Activated CD8-positive, alpha-beta memory T cell treated with anti-CD3 and anti-CD28 coated beads, Interleukin-2, amount 50 U/mL, for 4 hours (primary cell): ENCODE measurements at places on chromosomes 5 and 9.

DNA sequence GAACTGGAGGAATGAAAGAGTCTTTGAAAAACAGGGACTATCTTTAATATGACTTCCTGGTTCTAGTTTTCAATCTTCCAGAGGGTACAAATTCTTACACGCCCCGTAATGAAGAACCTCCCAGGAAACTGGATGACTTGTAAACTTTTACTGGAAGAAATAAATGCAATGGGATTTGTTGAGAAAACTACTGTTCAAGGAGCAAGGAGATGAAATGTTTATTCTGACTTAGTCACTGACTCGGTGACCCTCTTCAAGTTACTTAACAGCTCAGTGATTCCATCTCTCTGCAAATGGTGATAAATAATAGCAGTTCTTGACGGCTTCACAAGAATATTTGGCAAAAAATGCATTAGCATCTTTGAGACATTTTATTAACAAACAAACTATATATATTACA lies 858.6 kb downstream of the PTPRD start:
- no peak for DNase-seq

DNA sequence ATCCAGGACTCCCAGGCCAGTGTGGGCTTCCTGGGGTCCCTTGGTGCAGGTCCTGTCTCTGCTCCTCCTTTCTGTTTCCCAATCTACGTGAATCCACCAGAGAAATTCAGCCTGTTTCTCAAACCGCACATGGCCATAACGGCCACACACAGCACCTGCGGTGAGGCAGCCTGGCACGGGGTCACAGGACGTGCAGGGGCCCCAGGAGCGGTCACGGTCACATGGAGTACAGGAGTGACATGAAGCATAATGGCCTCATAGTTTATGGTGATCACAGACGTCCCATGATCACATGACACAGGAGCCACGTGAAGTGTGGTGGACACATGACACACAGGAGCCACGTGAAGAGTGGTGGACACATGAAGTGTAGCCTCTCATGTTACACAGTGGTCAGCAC lies 248.5 kb upstream of the IRX4 start:
- no peak for DNase-seq

- DNase-seq: no peak
Observed at GRCh38 chr5:160011471-160011870, 2.5 kb downstream of the TTC1 start.

GRCh38 chr5:168734620-168735300 lies 155.6 kb upstream of the PANK3 start:
- DNase-seq: no peak

GRCh38 chr9:20749496-20750198 lies 65.6 kb downstream of the FOCAD start:
- DNase-seq: no peak

DNA sequence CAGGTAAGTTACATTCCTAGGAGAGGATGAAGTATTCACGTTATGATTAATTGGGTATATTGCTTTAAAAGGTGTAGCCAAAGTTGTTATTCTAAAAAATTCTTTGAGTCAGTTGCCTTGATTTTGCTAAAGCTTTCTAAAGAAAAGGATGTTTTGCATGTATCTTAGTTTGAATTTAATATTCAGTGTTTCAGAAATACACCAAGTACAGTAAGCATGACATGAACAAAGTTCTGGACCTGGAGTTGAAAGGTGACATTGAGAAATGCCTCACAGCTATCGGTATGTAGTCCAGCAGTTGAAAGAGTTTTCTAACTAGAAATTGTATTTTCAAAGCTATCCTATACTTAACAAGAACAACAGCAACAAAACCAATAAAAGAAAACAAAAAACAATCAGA lies 14.2 kb downstream of the ANXA1 start:
- no peak for DNase-seq

DNA sequence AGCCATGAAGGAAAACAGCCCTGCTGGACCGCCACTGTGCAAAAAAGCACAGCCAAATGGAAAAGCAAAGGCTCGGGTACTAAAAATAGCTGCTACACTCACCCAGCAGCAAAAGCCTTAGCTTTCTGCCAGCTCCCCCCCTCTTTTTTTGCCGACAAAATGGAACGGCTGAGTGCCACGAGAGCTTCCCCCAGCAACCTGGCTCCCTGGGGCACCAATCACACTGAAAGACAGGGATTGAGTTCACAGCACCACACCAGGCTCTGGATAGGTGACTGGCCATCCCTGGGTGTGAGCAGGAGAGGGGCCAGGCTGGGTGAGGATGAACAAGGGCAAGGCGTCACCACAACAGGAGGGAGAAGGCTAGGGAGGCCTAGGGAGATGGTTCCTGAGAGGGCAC lies 66.7 kb downstream of the SIL1 start:
- DNase-seq: no peak

GRCh38 chr9:11946531-11946930 lies 746.7 kb upstream of the TYRP1 start:
- DNase-seq: no peak

GRCh38 chr5:149988126-149988525 lies 12.3 kb downstream of the TIGD6 start:
- DNase-seq: no peak

GRCh38 chr9:110282739-110283081 lies 26.4 kb upstream of the TXN start:
- DNase-seq: no peak

DNA sequence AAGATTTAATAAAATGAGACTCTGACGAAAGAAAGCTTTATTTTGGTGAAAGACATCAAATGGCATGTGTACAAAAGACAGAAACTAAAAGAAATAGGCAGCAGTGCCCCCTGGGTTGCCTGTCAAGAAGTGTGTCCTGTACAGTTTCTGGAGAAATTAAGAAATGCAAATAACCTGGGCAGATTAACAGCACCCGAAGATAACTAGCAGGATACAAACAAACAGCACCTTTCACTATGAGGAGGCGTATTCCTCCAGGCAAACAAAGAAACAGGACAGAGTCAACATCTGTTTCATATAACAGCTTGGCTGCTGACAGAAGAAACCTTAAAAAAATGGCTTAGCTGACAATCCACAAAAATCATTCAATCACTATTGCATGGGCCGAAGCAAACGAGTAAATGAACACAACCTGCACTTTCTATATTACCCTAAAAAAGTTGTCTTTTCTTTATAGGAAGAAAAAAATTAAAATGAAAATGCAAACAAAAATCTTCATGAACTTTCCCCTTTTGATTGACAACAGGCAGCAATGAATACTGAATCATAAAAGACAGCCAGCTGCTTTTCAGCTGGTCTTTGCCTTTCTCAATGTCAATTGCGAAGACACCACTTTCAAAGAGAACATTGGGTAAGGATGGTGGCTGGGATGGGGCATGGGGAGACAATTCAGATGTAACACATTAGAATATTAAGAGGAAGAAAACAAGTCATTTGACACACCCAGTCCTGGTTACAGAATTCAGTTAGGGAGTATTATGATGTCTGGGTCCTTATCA lies 162.1 kb downstream of the ARL15 start:
- no peak for DNase-seq

GRCh38 chr9:76032038-76032796 lies 141.7 kb downstream of the PCSK5 start:
- no peak for DNase-seq

DNA sequence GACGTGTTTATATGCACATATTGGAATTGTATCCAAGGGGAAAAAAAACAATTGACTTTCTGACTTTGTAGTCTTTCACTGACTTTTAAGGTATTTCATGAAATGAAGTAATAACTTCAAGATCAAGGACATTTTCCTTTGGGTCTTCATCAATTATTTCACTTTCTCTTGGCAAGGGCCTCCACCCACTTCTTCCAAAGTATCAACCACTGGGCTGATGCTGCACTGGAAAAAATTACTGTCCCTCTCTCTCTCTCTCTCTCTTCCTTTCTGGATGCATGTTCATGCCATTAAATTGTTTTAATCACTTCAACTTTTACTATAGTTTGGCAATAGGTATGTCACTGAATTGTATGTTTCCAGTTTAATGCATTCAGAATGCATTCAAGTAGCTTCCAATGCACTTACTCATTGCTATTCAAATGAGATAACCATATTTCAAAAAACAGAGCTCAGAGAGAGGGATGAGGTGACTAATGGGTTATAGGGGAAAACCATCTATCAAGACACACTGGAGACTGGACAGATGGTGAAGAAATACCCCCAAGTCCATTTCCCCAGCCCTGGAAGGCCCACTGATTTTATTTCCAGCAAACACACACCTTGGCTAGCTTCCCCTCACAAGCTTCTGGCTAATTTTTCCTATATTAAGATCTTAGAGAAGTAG lies 585.3 kb downstream of the EBF1 start:
- no peak for DNase-seq

DNA sequence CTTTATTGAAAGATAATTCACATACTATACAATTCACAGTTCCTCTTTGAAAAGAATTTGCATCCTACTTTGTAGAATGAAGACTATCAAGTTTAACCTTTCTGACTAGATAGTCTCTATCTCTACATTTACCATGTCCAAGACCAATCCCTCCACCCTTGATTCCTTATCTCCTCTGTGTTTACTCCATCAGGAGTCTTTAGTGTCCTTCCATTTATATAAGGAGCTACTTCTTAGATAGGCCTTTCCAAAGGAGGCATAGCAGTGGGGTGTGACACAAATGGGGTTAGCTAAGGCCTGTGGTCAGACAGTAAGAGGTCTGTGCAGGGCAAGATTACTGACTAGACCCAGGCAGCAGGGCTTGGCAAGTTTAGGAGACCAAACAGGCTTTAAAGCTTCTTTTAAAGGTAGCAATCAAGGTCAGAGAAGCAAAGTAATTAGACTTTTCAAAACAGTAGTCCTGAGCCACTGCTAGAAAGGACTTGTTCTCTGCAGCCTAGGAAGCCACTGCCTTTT lies 11.1 kb upstream of the DMXL1 start:
- no peak for DNase-seq

- no peak for DNase-seq
Observed at GRCh38 chr9:98536542-98537173, 172.1 kb downstream of the GABBR2 start.

- no peak for DNase-seq
Observed at GRCh38 chr5:98780390-98780789, 6.9 kb downstream of the RGMB start.

GRCh38 chr9:624935-625500 lies 216.5 kb upstream of the DMRT1 start:
- DNase-seq: no peak

- no peak for DNase-seq
Observed at GRCh38 chr5:132406144-132406783, 36.8 kb downstream of the SLC22A5 start.

- no peak for DNase-seq
Observed at GRCh38 chr9:113851873-113852272, 24.2 kb upstream of the ZNF618 start.

DNA sequence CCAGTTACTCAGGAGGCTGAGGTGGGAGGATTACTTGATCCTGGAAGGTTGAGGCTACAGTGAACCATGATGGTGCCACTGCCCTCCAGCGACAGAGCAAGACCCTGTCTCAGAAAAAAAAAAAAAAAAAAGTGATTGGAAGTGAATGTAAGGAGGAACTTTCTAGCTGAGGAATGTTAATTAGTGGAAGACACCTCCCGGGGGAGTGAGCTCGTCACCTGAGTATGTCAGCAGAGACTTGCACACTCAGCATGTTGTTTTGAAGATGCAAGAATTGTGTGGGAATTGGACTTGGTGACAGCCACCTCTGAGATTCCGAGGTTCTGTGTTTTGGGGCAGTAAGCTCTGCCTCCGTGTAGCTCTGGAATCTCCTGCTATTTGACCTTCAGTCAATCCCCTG lies 3.6 kb downstream of the SYNPO start:
- DNase-seq: no peak

GRCh38 chr9:93061791-93062763 lies 3.6 kb downstream of the SUSD3 start:
- DNase-seq: no peak

GRCh38 chr5:2958976-2959375 lies 207.5 kb upstream of the IRX2 start:
- DNase-seq: no peak

DNA sequence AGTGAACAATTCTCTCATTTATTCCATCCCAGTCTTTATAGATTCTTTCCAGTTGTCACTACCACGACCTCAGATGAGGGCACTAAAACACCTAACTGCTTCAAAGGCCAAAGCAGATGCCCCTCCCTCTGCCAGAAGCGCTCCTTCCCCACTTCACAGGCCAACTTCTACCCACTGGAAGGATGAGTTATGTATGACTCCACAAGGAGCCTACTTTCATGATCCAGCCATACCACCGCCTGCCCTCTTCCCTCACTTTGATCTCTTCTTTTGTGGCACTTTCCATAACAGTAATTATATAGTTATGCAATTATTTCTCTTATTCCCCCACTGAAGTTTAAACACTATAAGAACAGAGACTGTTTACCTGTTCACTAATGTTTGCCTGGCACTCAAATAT lies 93.7 kb downstream of the HOMER1 start:
- DNase-seq: no peak

GRCh38 chr5:95712347-95712958 lies 18.7 kb upstream of the RHOBTB3 start:
- DNase-seq: no peak

- no peak for DNase-seq
Observed at GRCh38 chr5:96839071-96839592, 31.4 kb upstream of the ERAP1 start.

- no peak for DNase-seq
Observed at GRCh38 chr9:92550765-92551164, 15.0 kb upstream of the ECM2 start.

DNA sequence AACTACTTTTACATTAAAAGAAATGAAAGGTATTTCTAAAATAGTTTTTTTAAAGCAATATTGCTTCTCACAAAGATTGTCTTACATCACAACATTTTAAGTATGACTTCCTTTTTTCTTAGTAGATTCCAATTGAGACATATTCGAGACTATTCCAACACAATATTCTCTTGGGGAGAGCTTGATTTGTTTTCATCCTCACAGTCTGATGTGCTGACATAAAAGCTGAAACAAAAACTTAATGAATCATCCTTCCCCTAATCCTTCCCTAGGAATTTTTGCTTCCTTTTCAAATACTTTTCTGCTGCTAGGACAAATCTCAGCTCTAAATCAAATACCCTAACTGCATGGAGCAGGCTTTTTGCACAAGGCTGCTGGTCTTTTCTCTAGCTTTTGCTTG lies 245.8 kb upstream of the MAP3K1 start:
- DNase-seq: no peak
